ENCODE measurements at places on chromosomes 5 and 9.
A peak's percentile ranks its signal among the peaks of the same experiment; 100 is the strongest.

- no peak for DNase-seq
These were observed 107.2 kb downstream of the PDE4D start for GRCh38 chr5:59786334-59786805.

DNA sequence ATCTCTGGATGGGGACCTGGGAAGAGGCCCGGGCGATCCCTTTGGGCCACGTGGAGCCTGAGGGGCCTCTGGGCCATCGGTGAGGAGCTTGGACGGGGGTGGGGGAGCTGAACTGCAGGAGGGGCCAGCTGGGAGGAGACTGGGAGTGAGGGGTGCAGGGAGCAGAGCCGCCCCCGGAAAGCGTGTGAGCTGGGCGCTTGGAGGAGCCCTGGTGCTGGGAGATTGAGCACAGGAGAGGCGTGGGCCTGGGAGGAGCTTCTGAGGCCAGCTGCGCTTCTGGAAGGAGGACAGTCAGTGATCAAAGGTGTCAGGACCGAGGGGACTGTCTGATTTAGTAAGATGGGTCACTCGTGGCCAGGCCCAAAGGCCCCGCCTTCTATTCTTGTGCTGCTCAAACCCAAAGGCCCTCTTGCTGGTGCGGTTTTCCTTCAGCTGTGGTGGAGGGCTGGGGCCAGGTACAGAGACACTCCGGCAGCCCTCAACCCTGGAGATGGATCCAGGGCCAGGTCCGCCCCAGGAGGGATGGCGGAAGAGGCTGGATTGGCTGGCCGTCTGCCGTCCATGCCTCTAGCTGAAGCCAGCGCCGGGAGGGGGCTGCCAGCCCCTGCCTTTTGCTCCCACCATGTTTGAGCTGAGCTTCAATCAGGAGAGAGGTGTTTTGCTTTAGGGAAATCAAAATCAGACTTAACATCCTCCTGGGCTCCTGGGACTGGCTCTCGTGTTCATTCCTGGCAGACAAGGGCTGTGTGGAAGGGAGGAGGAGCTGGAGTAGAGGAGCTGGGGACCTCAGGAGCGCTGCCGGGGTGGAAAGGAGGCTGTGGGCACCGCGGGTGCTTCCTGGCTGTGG, 21.6 kb downstream of the NCS1 start:
- DNase-seq, result no peak

- no peak for DNase-seq
These were observed 100.6 kb downstream of the EFNA5 start for GRCh38 chr5:107570181-107570580.

DNA sequence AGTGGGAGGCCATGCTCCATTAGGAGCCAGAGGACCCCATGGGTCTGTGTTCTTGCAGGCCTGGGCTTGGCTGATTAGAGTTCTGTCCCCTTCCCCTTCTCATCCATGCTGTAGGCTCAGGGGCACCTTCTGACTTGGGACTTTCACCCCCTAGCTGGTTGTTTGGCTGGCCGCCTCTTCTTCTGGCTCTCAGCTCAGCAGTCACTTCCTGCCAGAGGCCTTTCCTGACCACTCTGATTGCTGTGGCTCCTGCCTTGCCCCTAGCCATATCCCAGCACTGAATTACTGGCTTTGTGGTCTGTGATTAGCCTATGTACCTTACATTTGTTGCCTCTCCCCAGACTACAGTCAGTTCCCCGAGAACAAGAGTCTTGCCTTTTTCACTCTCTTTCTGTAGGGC, 14.6 kb downstream of the ENTREP1 start:
- no peak for DNase-seq

- no peak for DNase-seq
These were observed 14.9 kb downstream of the DNLZ start for GRCh38 chr9:136348691-136349090.

GRCh38 chr5:56493766-56494165, 260.6 kb upstream of the ANKRD55 start:
- no peak for DNase-seq

GRCh38 chr5:43601454-43602260, 1.3 kb upstream of the NNT start:
- DNase-seq, result peak; percentile 40

DNA sequence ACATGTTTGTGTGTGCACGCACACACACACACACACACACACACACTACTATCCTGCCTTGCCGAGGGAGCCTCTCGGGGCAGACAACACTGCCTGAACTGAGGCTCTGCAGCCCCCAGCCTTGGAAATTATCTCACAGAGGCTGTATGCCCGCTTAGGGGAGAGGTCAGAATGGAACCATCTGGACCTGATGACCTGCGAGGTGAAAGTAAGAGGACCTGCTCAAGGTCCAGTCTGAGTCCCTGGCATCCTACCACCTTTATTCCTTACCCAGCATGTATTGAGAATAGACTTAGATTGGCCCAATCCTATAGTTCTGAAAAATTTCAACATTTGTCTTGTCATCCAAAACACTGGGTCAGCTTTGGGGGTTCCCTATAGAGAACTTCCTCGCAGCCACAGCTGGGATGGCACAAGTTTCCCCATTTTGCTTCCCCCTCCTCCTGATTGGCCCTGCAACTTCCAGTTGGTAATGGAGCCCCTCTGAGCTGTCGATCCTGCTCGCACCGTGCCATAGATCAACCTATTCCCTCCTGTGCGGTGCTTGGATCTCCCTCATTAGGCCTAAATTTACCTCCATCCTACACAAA, 10.2 kb downstream of the MVB12B start:
- no peak for DNase-seq

- no peak for DNase-seq
These were observed 284.3 kb upstream of the DAB2 start for GRCh38 chr5:39709032-39709431.

Measured in erythroblast (primary cell).